ENCODE measurements at places on chromosomes 3 and 15. TPM values are rescaled to one million over a fixed set of nuclear protein-coding genes. Genes with fewer than 3 reads are reported as not detected.

The MCTP2 gene
- total RNA-seq, result 27.8 TPM

The CCDC66 gene
- 23.5 TPM for total RNA-seq

- no peak overlapping the region for H3K4me3 ChIP-seq
- no peak overlapping the region for H3K27ac ChIP-seq
- no peak for DNase-seq
- peaks cover 7% of the 10 kb centered on the region for H3K27me3 ChIP-seq
Observed at GRCh38 chr3:134804508-134805480, 9.7 kb downstream of the EPHB1 start.

The CX3CR1 gene
- 0.14 TPM for total RNA-seq

The ST3GAL6 gene
- total RNA-seq, result not detected

GRCh38 chr3:187943677-187944389 is 198.6 kb upstream of the BCL6 start:
- H3K36me3 ChIP-seq, result no peaks in the 10 kb centered on the region
- no peak overlapping the region for H3K27ac ChIP-seq
- DNase-seq, result no peak

GRCh38 chr3:185175370-185175987 is 22.6 kb upstream of the C3orf70 start:
- H3K4me3 ChIP-seq, result no peak overlapping the region
- no peak overlapping the region for H3K27ac ChIP-seq
- no peaks in the 10 kb centered on the region for H3K36me3 ChIP-seq
- DNase-seq, result no peak

The CHST14 gene
- total RNA-seq, result 6.2 TPM

- H3K27me3 ChIP-seq, result peaks cover 4% of the 10 kb centered on the region
- H3K4me1 ChIP-seq, result peaks cover 8% of the 10 kb centered on the region
- no peak overlapping the region for H3K27ac ChIP-seq
Observed at GRCh38 chr15:75721923-75722870, 9.5 kb upstream of the CSPG4 start.

The ARRDC4 gene
- 1.1 TPM for total RNA-seq

GRCh38 chr3:8619548-8619947 is 25.1 kb downstream of the SSUH2 start:
- H3K27me3 ChIP-seq, result peaks cover 7% of the 10 kb centered on the region
- no peak for DNase-seq
- H3K4me1 ChIP-seq, result no peaks in the 10 kb centered on the region
- H3K27ac ChIP-seq, result no peak overlapping the region
- no peak overlapping the region for H3K4me3 ChIP-seq

DNA sequence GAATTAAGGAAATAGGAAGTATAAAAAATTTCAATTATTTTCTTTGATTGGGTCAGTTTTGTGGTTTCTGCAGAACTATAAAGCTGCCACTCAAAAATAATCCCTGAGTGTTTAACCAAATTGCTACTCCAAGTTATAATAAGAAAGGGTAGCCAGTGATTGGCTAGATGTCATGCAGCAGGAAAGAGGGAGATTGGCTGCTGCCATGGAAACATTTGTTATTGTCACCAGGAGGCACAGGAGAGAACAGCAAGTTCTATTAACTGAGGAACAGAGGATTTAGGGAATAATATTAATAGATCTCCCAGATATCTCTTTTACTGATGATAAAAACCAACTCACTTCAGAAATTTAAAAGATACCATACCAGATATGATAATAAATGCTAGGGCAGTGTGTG is 42.6 kb downstream of the CLDN1 start:
- no peak overlapping the region for H3K4me3 ChIP-seq
- no peaks in the 10 kb centered on the region for H3K36me3 ChIP-seq
- no peak for DNase-seq
- H3K27me3 ChIP-seq, result no peaks in the 10 kb centered on the region
- no peak overlapping the region for H3K27ac ChIP-seq

Data from activated CD4-positive, alpha-beta T cell treated with anti-CD3 and anti-CD28 coated beads for 36 hours (primary cell).